ENCODE measurements at places on chromosomes 4 and X.
A peak's percentile ranks its signal among the peaks of the same experiment; 100 is the strongest.

GRCh38 chrX:101028562-101028961 lies 23.3 kb downstream of the TRMT2B start:
- no peak for DNase-seq

DNA sequence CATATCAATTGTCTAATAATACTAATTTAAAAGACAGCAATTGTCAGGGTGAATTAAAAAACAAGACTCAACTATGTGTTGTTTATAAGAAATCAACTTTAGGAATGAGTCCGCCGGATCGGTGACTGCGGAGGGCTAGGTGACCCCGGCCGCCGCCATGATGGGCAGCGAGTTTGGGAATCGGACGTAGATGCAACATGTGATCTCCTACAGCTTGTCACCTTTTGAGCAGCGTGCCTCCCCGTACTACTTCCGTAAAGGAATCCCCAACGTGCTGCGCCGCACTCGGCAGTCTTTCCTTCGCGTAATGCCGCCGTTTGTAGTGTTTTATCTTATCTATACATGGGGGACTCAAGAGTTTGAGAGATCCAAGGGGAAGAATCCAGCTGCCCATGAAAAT lies 742.5 kb upstream of the PABPC4L start:
- no peak for DNase-seq

DNA sequence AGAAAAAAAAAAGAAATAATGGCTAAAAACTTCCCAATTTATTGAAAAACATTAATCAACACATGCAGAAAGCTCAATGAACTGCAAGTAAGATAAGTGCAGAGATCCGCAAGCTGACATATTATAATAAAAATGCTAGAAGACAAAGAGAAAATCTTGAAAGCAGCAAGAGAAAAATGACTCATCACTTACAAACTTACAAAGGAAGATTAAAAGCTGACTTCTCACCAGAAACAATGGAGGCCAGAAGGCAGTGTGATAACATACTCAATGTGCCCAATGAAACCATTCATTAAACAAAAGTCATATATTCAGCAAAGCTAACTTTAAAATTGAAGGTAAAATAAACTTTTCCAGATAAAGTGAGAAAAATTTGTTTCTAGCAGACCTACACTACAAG lies 7.3 kb upstream of the BRWD3 start:
- DNase-seq: no peak

- no peak for DNase-seq
These were observed 32.9 kb upstream of the PRPS2 start for GRCh38 chrX:12758291-12758690.

GRCh38 chr4:110454441-110454840 lies 21.5 kb upstream of the ENPEP start:
- DNase-seq: no peak

DNA sequence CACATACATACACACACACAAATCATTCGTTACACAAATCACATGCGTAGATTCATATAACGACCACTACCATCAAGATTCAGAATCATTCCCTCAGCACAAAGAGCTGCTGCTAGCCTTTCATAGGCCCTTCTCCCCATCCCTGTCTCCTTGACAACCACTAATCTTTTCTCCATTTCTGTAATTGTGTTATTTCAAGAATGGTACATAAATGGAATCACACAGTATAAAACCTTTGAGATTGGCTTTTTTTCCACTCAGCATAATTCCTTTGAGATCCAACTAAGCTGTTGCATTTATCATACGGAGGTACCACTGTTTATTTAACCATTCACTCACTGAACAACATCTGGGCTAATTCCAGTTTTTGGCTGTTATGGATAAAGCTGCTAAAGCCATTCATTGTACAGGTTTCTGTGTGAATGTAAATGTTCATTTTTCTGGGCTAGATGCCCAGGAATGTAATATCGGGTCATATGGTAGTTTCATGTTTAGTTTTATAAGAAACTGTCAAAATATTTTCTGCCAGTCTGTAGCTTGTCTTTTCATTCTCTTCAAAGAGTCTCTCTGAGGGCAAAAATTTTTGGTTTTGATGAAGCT lies 64.1 kb downstream of the USP11 start:
- DNase-seq: no peak

- no peak for DNase-seq
These were observed 40.3 kb downstream of the PDGFC start for GRCh38 chr4:156931267-156931666.

DNA sequence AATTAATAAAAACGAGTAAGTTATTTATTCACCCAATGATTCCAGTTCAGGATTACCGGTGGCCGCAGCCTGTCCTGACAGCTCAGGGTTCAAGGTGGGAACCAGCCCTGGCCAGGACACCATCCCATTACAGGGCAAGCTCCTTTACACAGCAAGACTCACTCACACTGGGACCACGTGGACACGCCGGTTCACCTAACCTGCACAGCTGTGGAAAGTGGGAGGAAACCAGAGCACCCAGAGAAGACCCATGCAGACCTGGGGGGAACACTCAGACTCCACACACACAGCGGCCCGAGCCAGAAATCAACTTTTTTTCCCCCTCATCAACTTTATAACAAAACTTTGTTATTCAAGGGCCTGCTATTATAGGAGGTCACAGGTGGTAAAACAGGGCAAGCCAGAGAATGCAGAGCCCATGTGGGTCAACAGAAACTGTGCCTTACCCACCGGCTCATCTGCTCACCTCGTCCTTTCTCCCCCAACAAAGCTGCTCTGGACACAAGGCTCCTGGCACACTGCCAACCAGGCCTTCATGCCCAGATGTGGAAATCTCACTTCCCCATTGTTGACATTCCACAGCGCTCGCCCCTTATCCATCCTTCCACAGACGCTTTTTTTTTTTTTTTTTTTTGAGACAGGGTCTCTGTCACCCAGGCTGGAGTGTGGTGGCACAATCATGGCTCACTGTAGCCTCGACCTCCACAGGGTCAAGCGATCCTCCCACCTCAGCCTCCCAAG lies 8.0 kb upstream of the ODAPH start:
- no peak for DNase-seq

DNA sequence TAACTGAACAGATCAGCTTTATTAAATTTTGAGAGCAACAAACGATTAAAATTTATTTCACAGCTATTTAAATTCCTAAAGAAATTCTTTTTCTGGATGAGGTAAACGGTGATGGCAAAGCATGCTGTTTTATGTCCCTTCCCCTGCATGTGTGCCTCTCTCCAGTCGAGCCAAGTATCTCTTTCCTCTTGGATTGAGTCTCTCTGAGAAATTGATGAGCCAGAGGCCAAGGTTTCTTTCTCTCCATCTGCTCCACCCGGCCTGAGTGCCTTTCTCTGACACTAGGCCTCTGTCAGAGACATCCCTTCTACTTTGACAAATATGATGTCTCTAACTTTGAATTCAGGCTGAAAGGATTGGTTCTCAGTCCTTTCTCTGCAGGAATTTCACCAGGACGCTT lies 42.6 kb upstream of the PARM1 start:
- DNase-seq: no peak

GRCh38 chrX:131704136-131704695 lies 160.3 kb downstream of the OR13H1 start:
- DNase-seq: no peak

GRCh38 chr4:158826882-158827281 lies 58.1 kb downstream of the FNIP2 start:
- no peak for DNase-seq

DNA sequence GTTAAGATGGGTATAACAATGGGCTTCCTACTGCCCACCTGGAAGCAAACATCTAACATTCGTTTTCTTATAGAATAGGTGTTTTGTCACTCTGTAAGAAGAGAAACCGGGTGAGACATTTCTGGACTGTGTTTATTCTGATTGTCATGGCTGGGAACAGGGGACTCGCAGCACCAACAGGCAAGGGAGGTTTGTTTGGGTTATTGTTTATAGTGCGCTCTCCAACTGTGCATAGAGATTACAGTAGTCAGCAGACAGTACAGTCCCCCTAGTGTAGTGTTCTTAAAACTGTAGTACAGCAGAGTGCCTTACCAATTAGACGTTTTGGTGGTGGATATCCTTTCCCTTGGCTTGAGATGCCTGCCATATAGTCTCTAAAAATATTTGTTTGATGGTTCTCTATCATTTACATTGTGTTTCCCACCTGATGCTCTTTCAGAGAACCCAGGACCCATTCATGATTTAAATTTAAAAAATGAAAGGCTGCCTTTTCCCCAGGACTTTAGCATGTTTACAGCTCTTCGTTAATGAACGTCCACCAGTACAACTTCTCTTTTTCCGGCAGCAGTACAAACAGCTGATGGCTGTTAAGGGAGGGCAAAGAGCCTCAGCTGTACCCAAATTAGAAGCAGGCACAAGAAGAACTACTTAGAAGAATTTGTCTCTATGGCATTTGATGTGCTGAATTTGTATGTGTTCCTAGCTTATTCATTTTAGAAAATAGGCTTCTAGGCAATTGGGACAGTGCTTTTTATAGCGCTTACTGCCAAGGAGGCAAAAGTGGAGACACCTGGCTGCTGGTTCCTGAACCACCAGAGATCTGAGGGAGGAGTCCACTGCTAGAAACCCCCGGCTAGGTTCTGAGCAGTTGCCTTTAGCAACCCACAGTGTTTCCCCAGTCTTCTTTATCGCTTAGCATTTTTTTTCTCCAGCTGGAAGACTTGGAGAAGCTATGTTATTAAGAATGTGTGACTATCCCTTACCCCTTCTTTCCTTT lies 1.0 kb upstream of the RNF150 start:
- DNase-seq: no peak

- DNase-seq: no peak
These were observed 34.0 kb downstream of the QDPR start for GRCh38 chr4:17477774-17478472.

GRCh38 chr4:72875545-72875944 lies 194.0 kb downstream of the COX18 start:
- no peak for DNase-seq

DNA sequence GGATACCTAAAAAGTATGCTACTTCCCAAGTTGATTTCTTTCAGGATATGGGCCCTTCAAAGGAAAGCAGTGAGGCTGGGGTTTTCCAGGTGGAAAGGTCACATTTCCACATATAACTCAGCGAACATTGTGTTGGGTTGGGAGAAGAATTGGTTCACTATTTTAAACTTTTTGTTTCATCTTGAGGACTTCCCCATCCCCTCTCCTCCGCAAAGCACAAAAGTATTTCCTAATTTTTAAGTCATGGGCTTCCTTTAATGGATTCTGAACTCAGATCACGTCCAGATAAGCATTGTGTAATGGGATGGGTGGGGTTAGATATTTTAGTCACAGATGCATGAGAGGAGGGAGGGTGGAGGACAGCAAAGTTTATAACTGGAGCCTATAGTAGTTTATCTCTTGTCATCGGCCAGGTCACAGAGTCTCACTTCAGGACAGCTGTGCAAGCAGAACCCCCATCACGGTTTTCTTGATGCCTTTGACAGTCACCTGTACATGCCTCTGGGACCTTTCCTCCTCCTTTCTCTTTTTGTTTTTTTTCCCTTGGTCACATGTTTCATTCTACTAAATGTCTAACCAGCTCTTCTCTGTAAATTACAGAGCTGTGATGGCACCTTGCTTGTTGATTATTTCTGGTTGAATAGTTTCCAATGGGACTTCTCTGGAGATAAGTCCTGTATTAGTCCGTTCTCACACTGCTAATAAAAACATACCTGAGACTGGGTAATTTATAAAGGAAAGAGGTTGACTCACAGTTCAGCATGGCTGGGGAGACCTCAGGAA lies 115.4 kb downstream of the PTTG2 start:
- no peak for DNase-seq

DNA sequence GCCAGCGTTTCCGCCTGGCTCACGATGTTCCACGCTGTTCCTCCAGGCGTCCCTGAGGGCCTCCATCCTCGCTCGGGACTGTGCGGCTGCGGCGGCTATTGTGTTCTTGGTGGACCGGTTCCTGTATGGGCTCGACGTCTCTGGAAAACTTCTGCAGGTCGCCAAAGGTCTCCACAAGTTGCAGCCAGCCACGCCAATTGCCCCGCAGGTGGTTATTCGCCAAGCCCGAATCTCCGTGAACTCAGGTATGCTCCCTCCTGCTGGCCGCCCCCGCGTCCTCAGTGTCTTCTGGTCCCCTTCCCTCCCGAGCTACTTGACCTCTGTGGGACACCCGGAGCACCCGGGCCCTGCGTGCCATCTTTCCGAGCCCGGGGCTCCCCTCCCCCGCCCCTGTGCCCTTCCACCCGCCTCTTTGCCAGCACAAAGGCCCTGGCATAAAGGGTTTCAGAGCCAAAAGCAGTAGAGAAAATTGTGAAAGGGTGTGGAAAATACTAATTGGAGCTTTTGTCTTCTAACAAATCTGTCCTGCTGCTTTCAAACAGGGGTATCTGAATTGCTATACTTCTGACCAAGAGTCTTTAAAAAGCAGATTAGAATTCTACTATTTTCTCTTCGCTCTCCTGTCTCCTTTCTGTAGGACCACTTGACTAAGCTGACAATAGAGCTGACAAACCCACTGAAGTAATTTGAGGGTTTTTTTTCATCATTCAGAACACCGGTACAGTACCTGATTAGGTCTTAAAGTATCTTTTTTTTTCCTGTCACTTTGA lies 104.0 kb downstream of the NEUROG2 start:
- no peak for DNase-seq

- DNase-seq: no peak
These were observed 52.3 kb downstream of the IL1RAPL2 start for GRCh38 chrX:104618106-104618895.

GRCh38 chr4:183182873-183183725 lies 84.0 kb downstream of the WWC2 start:
- peak; percentile 2 for DNase-seq

GRCh38 chr4:63904201-63904600 lies 505.0 kb downstream of the TECRL start:
- DNase-seq: no peak

- DNase-seq: no peak
These were observed 40.1 kb downstream of the SORBS2 start for GRCh38 chr4:185771711-185772390.

DNA sequence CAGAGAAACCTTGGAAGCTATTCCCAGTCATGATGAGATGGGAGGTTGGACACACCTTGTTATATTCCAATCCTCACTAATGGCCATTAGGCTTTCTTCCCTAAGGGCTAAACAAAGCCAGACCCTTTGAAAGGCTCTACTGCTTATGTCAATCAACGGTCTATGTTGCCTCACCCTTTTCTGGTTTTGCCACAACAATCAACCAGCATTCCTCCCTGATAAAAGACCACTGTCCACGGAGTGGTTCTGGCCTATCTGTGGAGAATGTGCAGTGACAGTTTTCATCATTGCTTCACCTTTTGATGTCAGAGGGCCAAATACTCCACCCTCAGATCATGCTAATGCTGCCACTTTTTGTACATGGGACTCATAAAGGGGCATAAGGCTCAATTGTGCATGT lies 913.4 kb downstream of the RPA4 start:
- no peak for DNase-seq

DNA sequence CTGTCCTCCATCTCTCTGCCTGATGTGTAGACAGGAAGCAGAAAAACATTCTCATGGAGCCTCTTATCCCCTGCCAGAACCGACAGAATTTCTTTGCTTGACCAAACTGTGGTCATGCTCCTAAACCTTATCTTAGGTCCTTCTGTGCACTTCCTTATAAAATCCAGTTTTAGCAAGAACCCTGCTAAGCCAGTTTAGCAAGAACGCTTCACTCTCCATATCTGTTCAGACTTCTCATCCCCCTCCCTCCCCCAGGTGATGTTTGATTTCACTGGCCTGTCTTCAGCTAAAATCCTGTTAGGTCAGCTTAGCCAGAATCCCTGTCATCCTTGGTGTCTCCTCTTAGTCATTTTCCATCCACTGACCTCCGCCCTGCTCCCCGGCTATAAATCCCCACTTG lies 1130.9 kb upstream of the PRKX start:
- DNase-seq: no peak

GRCh38 chr4:153212736-153213135 lies 8.5 kb downstream of the TRIM2 start:
- no peak for DNase-seq

Measured in T-helper 1 cell (primary cell).